ENCODE measurements at places on chromosomes 5 and 9.

- DNase-seq, result no peak
Observed at GRCh38 chr5:110663525-110663924, 62.9 kb downstream of the TMEM232 start.

DNA sequence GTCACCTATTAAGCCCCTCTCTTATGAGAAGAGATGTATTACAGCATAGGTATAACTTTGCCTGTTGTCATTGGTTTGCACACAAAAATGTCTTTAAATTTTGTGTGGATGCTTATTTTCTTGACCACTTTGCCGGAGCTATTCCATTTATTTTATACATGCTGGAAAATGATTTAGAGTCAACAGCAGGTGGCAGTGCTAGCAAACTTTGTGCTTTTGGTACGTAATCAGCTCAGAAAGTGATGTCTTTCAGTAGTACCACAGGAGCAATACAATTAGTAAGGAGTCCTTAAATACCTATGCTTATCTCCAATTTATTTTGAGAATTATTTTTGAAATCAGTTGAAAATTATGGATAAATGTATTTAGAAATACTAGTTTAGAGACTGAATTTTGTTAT lies 19.8 kb upstream of the NUDT12 start:
- DNase-seq, result peak; percentile 5

GRCh38 chr9:93091453-93092081 lies 4.5 kb upstream of the CARD19 start:
- DNase-seq, result peak; percentile 65

GRCh38 chr5:17697671-17698070 lies 63.4 kb downstream of the TAF11L14 start:
- DNase-seq, result no peak

DNA sequence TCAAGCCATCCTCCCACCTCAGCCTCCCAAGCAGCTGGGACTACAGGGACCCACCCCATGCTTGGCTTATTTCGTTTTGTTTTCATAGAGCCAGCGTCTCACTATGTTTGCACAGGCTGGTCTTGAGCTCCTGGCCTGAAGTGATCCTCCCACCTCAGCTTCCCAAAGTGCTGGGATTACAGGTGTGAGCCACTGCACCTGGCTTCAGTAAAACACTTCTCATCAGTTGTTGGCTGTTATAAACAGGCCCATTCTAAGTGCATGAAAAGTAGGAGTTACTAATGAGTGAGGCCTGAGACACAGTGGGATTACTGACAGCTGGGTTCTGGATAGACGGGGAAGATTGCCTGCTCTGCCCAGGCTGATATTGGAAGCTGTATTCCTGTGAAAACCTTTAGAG lies 3.5 kb downstream of the CRB2 start:
- DNase-seq, result no peak

- DNase-seq, result no peak
Observed at GRCh38 chr9:4116723-4117460, 183.0 kb downstream of the GLIS3 start.

DNA sequence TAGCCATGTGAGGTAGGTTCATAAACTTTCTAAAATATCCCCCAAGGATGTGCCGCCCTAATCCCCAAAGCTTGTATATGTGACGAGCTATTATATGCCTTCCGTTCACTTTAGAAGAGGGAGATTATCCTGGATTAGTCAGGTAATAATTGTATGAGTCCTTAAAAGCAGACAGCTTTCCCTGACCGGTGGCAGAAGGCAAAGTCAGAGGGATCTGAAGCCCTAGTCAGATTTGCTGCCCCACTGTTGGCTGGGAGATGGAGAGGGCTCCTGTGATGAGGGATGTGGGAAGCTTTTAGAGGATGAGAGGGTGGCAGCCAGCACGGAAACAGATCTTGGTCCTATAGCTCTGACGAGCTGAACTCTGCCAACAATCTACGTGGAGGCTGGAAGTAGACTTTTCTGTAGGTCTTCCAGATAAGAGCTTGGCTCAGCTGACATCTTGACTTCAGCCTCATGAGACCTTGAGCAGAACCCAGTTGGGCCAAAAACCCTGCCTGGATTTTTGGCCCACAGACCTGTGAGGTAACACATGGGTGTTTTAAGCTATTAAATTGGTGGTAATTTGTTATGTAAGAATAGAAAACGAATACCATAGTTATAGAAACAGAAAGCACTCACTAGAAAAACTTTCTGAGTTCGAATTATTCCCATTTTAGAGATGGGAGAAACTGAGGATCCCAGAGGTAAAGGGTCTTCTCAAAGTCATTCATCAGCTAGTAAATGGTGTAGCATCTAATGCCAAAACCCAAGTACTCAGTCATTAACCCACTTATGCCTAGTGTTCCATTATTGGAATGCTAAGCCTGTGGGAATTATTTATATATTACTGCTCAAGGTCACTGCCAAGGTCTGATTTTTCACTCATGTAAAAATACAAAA lies 48.9 kb downstream of the SH3PXD2B start:
- DNase-seq, result no peak

DNA sequence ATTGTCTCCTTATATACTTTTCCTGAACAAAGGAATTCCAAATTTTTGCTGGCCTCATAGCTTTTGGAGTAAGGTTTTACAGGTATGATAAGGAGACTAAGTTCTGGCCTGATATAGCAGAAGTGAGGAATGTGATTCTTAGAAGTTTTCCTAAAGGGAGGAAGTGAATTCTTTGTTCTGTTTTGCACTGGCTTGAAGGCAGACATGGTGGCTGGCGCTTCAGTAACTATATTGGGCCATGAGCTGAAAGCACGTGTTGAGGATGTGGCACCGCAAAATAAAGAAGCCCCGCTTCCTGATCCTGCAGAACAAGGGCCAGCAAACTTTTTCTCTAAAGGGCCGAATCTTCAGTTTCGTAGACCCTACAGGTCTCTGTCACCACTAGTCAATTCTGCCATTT lies 224.2 kb downstream of the SNX18 start:
- no peak for DNase-seq

DNA sequence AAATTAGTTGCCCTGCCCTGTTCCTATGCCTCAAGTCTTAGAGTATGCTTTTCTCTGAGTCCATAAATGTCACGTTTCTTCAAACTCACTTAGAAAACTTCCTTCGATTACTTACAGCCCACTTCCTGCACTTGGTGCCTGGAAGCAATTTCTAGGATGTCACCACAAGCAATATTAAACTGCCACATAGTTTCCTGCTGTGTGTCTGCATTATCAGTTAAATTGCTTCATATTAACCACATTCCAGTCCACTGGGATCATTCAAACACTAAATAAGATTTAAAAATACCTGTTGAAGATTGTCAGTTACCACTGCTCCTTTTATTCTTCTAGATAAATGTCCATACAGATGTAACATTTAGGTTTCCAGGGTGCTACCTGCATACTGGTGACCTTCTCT lies 4.1 kb downstream of the DENND1A start:
- DNase-seq, result no peak

DNA sequence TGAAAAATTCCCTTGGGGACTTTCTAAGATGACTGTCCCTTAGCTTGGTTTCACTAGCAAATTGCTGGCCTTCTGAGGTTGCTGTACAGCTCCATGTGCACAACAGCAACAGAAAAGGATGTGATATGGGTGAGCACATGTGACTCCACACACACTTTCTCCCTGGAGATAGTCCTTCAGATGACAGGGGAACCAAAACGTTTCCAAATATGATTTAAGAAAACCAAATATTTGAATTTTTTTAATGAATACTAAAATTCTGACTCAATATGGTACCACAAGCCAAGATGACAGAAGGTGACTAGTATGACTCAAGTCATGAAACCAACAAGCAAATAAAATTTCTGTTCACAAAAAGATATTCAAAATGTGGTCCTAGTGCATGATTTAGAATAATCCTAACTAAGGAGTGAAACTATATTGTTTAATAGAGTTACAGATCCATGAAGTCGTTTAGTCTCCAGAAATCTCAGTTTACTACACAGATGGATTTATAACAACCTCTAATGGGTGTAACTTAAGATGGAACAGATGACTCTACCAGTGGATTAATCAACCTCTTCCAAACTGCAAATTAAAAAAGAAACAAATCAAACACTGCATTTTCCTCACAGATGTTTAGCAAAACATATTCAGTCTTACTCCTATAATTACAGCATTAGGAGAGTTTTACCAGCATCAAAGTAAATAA lies 144.8 kb upstream of the PIK3R1 start:
- DNase-seq, result no peak

GRCh38 chr5:133473291-133473690 lies 139.1 kb downstream of the FSTL4 start:
- DNase-seq, result no peak

DNA sequence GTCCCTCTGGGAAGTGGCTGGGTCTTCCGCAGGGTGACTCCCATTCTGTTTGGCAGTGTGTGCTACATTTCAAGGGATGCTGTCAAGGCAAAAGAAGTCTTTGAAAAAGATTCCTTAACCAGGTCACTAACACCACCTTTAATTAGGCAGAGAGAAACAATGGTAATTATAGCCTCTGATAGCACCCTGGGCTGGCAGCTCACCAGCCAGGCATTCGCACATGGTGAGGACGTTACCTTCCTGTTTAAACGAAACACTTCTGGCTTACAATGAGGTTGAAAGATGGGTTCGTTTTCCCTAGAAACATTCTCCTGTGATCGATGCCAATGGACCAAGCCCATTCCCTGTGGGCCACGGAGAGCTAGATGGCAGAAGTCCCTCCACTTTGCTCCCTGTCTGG lies 230.1 kb upstream of the PANK3 start:
- no peak for DNase-seq

DNA sequence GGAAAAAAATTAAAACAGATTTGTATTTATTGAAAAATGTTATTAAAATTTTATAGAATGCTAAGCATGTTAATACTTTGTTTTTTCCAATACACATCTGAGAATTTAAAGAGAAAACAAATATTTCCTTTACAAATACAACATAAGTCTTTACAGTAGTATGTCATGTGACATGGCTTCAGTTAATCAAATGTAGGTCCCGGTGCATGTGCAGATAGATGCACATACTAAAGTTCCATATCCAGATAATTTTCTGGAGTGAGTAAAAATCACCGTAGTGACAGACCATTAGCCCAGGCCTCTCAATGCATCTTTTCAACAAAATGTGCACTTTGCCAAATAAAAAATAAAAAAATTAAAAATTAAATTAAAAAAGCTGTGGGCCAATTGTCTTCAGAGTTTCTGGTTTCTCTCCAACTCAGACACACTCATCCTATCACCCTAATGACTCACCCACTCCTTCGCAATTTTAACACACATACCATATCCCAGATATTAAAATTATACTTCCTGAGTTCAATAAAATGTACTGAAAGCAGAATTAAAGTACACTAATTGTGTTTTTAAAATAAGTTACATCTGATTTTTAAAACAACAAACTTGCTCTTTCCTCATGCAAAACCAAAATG lies 508.1 kb downstream of the NR2F1-AS1 start:
- no peak for DNase-seq

- DNase-seq, result no peak
Observed at GRCh38 chr9:129027685-129028191, 393 bp downstream of the SH3GLB2 start.

DNA sequence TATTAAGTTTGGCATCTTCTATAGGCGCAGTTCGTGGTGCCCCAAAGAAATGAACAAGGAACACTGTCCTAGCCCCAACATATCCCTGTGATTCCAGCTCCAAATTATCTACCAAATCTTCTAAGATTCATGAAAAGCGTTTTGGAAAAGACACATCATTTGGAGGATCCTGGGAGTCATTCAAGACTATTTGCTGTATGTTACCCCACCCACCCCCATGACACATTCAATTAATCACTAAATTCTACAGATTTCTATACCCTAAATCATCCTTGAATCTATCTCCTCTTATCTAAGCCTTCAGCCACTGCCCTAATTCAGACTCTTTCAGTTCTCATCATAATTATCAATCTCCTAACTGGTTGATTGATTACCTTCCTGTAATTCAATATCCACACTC lies 5.5 kb upstream of the RUSC2 start:
- DNase-seq, result no peak

DNA sequence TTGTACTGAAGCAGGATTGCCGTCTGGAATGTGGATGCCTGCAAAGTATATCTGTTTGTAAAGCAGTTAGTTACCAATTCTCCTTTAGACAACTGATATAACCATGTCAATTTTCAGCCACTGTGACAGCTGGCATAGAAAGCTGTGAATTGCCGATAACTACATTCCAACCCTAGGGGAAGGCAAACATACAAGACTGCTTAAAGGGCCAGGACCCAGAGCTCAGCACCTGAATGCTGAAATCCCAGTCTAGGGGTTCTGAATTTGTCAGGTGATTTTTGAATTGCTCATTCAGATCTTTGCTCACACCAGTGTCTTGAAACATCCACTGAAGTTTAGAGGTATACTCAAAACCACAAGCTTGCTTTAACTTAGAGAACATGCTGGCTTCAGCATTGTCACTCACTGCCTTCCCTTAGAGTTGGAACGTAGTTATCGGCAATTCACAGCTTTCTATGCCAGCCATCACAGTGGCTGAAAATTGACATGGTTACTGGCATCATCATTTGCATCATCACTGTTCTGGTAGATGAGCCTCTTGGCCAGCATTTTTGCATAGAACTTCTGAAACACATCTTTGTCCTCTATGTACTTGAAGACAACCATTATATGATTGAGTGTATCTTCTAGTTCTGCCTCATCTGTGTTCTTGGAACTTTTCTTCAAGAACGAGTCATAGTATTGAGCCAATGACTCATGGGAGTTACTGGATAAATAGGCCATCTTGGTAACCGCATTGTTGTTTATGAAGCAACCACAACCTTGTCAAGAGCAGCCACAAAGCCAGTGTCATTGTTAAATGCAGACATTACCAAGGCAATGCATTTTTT lies 82.1 kb downstream of the CCDC192 start:
- DNase-seq, result no peak

GRCh38 chr9:33637881-33638280 lies 113.8 kb downstream of the ANKRD18B start:
- no peak for DNase-seq

GRCh38 chr5:34480810-34481528 lies 175.2 kb upstream of the RAI14 start:
- no peak for DNase-seq

DNA sequence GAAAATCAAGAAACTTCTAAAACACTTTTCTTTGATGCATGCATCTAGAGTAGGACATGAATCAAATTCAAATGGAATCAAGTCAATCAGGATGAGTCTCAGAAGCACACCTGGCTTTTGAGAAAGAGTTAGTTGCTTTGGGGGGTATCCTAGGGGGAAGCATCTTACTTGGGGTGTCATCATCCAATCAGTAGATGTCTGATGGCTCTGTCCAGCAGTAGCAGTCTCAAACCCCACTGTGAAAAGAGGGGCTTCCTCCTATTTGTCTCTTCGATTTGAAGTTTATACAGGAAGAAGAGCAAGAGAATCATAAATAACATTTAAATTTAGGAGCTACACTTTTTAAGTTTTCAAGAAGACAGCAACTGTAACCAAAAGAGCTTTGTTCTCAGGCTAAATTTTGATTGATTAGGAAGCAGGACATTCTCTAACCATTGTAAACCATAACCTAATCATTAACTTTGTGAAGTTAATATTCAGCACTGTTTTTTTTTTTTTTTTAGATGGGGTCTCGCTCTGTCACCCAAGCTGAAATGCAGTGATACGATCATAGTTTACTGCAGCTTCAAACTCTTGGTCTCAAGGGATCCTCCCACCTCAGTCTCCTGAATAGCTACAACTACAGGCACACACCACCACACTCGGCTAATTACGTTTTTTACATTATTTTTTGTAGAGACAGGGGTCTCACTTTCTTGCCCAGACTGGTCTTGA lies 614.7 kb downstream of the CSNK1G3 start:
- no peak for DNase-seq

Measured in activated naive CD8-positive, alpha-beta T cell treated with anti-CD3 and anti-CD28 coated beads, Interleukin-2, amount 50 U/mL, for 24 hours (primary cell).